ENCODE measurements at places on chromosomes 3 and 15.

- DNase-seq: no peak
Observed at GRCh38 chr3:82163907-82164520, 402.6 kb upstream of the GBE1 start.

- no peak for DNase-seq
Observed at GRCh38 chr15:69742361-69742760, 289.7 kb downstream of the RPLP1 start.

DNA sequence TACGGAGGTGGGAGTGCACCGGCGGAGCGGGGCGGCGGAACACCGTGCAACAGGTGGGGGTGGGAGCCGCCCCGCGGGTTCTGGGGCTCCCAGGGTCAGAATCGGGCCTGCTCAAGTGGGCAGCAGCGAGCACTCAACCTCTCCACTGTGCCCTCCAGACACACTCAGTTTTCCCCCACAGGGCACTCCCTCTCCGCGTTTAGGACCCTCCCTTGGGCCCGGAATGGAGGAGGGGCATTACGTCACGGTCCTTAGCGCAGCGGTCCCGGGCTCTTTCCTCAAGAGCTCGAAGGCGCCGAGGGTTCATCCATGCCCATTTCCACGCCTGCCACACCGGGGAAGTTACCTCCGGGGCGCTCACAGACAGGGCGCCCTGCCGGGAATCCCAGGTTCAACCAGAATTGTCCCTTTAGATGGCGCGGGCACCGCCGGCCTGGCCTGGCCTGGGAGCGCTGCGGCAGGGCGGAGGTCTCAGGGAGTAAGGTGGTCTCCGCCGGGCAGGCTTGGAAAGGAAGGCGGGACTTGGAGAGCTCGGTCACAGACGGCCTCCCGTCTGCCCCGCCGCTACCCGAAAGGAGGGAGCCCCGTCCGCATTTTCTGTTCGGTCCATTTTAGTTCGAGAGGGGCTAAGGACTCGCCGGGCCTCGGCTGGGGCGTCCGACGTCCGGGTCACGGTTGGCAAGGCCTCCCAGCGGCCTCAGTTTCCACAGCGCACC lies 5.1 kb downstream of the RNU6-1 start:
- DNase-seq: no peak

- DNase-seq: peak; percentile 17
Observed at GRCh38 chr3:133662278-133662651, 524 bp upstream of the TOPBP1 start.

DNA sequence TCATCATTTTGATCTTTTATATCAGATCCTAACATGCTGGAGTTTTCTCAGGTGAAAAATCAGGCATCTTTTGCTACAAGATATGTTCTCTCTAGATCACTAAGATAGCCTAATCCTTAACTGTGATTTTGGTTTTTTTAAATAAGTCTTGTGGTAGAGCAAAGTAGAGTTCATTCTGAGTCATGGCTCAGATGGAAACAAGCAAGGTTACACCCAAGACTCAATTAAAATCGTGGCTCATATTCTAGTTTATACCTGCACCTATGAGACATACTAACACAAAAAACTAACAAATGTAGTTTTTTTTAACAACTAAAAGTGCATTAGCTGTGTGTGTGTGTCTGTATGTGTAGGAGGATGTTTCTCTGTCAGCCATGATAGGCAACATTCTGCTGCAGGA lies 428.2 kb downstream of the NLGN1 start:
- no peak for DNase-seq

DNA sequence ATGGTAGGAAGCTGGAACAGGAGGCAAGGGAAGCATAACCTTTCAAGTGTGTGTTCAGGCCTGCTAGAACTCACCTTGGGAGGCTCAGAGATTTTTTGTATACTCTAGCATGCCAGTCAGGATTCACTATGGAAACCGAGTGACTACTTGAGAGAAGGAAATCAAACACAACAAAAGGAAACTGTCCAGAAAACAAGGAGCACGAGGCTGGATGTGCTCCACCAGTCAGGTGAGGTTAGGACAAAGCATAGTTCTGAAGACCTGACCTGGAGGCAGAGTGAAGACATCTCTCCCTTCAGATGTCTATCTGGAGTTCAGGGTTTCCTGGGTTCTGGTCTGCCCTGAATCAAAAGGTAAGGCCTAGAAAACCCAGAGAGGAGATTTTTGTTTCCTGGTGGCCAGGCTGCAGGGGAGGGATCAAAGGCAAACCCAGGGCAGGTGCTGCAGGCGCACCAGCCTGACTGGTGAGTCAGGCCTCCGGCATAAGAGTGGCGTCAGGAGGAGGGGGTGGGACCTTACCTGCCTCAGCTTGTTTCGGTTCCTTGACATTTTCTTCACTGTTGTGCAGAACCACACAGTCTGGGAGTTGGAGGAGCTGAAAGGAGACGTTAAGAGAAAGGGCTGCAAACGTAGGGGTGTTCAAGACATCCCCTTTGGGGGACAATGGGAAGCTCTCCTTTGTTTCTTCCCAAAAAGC lies 52.2 kb upstream of the OSBPL11 start:
- DNase-seq: no peak

- no peak for DNase-seq
Observed at GRCh38 chr3:10533737-10534023, 28.3 kb upstream of the ATP2B2 start.

GRCh38 chr3:50665081-50665840 lies 9.5 kb upstream of the DOCK3 start:
- no peak for DNase-seq

- no peak for DNase-seq
Observed at GRCh38 chr3:31230425-31231223, 302.1 kb upstream of the STT3B start.

DNA sequence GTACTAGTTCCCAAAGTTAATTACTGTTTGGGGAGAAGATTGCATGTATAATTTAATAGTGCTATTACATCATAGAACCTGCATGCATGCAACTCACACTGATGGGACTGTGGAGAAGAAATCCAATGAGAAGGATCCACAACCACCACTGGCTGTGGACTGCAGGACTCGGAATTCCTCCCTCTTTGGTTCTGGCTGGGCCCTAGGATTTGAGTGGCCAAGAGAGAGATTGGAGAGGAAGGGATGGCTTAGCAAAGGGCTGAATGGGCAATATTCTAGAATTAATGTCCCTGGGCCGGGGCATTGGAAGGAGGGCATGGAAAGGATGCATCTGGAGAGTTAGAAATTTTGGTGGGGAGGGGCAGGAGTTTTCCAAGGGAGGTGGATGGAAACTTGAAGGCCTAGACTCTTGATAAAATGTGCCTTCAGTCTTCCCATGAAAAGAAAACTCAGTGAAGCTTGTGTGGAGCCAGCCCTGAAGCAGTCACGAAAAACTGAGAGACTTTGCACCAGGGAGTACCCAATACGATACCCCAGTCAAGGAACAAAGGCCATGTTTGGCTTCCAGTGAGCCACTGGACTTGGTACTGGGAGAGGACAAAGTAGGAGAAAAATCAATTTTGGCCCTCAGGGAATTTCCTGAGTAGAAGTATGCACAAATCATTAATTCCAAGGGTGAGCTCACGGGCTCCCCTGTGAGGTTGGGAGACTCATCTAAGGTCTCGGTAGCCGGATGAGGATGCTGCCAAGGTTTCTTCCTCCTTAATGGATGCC lies 31.4 kb upstream of the TPM1 start:
- DNase-seq: no peak

DNA sequence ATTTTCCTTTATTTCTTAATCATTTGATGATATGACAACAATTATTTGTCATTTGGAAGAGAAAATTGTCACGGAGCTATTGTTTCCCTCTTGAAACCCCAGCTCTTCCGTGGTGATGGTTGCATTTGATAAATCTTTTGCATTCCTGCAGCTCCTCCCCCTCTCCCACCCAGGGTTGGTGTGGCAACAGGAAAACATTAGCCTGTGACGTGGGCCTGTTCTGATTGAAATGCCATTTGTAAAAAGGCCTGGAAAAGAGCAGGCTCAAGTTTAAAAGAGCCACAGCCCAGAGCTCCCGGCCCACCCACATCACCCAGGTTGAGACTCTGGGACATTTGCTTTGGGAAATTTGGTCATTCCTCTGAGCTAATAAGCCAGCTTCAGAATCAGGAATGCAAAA lies 282.5 kb downstream of the RPLP1 start:
- no peak for DNase-seq

DNA sequence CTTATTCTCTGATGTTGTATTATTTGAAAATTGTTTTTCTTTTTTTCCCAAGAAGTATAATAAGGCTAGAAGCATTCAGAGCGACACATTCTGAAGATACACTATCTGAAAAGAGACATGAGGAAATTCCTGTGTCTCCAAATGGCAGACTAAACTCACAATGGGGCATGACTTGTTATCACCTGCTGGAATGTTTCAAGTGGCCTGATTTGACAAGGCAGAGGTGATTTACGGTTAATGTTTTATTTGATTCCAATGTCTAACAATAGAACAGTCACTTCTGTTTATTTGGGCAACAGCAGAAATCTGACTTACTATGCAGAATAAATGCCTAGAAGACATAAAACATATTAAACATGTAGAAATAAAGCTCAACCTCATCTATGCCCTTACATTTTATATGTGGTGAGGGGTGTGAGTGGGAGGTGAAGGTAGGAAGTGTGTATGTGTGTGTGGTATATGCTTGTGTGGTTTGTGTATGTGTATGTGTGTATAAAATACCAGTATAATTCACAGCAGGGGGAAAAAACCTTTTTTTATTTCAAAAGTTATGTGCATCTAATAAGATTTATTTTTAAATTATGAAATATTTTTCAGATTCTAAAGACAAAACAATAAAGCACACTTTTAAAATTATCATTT lies 1051.7 kb downstream of the ROBO2 start:
- no peak for DNase-seq

DNA sequence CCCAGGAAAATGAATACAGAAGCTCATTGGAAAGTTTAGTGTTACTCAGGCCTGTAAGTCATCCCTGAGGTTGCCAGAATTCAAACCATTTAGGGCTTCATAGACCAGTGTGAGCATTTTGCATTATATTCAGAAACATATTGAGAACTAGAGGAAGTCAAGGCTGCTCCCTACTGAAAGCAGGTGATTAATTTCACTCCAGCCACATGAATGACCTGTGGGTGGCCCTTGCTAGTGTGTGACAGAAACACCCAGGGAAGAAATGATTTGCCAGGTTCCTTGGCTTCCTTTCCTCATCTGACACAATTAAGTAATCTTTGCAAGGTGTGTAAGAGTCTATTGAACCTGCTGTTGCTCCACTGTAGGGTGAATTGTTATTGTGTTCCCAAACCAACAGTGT lies 61.8 kb downstream of the GAP43 start:
- no peak for DNase-seq

DNA sequence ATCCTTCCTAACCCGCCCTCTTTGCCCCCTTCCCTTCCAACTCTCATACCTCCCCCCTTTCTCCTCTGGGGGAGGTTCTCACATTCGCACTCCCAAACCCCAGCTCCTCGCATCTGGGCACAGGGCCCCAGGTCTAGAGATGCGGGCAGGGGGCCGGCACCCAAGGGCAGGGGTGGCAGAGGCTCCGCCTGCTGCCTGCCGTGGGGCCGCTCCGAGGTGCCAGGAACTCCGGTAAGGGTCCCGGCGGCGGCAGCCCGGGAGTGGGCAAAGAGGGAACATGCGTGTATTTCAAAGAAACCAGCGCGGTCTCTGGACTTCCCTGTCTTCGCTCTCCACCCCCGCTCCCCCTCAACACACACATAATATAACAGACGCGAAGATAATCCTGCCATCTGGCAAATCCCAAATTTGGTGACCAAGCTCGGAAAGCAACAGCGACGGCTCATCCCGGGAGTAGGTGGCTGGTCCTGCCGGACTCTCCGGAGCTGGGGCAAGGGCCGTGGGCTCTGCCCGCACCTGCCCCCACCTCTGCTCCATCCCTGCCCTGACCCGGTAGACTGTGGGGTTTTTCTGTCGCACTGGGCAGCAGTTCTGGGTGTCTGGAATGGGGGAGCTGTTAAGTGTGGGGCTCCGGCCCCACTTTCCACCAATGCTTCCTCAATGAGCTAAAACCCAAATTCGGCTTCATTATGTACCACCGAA lies 31.0 kb downstream of the NR2F2 start:
- DNase-seq: no peak

DNA sequence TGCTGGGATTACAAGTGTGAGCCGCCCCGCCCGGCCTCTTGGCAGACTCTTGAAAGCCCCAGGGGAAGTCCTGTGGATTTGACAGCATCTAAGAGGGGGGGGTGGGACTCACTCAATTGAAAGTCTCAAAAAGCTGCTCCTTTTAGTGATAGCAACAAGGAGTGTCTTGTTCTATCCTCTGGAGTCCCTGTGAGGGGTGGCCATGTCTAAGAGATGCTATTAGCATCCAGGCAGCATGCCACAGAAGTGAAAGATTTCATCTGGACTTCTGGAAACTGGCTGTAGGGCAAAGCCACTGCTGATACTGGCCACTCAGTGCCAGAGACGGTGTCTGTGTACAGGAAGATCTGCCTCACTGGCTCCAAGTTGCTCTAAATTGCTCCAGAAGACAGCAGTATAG lies 74.0 kb downstream of the DHX36 start:
- DNase-seq: no peak

- no peak for DNase-seq
Observed at GRCh38 chr3:33099109-33099645, 2.2 kb upstream of the GLB1 start.

- DNase-seq: no peak
Observed at GRCh38 chr3:17802950-17803349, 60.5 kb upstream of the TBC1D5 start.

DNA sequence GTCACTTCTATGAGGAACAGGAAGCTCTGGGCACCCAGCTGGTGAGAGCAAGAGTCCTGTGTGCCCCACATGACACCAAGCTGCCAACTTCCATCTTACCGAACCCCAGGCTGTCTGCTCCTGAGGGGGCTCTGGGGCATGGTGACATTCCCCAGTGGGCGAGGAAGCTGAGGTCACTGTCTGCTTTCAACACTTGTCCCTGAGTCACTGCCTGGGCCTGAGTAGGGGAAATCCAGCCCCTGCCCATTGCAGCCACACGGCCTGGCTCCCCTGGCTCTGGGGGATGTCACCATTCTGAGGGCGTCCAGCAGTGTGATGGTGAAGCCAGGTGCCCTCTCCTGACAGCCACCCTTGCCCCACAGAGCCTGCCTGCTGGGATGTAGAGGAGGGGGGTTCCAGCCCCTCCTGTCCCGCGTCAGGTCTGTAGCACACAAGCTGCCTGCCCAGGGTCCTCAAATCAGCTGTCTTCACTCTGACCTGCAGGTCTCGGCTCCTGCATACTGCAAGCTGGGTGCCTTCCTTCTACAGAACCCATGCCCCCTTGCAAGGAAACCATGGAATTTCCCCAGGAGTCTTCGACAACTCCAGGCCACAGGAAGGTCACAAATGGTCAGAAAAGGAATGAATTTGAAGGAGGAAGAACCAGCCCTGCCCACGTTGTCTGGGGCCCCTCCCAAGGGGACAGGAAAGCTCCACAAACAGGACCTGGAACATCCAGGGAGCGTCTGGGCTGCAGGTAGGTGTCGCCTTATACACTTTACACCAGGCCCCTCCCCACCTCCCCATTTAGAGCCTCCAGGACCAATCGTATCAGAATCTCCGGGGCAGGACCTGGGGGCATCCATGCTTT lies 69.9 kb upstream of the GATM start:
- DNase-seq: no peak

- DNase-seq: no peak
Observed at GRCh38 chr3:12959838-12960378, 113.3 kb downstream of the IQSEC1 start.

GRCh38 chr15:46848704-46849103 lies 868.6 kb upstream of the SEMA6D start:
- no peak for DNase-seq

- no peak for DNase-seq
Observed at GRCh38 chr3:65914740-65915367, 123.9 kb downstream of the MAGI1 start.

Measured in CD8-positive, alpha-beta T cell (primary cell).